Esophagus muscularis mucosa (tissue), 4 donors: ENCODE measurements at places on chromosomes 12 and 14. TPM values are rescaled to one million over a fixed set of nuclear protein-coding genes. Genes with fewer than 3 reads are reported as not detected.

GEMIN2 gene
- total RNA-seq, result 16.2 TPM

FAM181A gene
- total RNA-seq, result not detected

FAIM2 gene
- total RNA-seq, result 7.2 TPM

LRP1-AS gene
- not detected for total RNA-seq

RNASE7 gene
- not detected for total RNA-seq

GALNT16 gene
- 8.6 TPM for total RNA-seq

PIWIL1 gene
- total RNA-seq, result not detected

PLD4 gene
- 0.23 TPM for total RNA-seq

RTN1 gene
- 2.9 TPM for total RNA-seq

LRCOL1 gene
- total RNA-seq, result not detected

SMCO2 gene
- not detected for total RNA-seq

JDP2 gene
- total RNA-seq, result 88.0 TPM

HOXC13 gene
- not detected for total RNA-seq

TOMM20L gene
- not detected for total RNA-seq

STAT2 gene
- 65.2 TPM for total RNA-seq

ACVRL1 gene
- total RNA-seq, result 125 TPM

TBX5 gene
- 21.7 TPM for total RNA-seq

MSRB3 gene
- total RNA-seq, result 213 TPM

FLVCR2 gene
- 2.5 TPM for total RNA-seq

CBX5 gene
- 35.4 TPM for total RNA-seq

EMC9 gene
- total RNA-seq, result 12.0 TPM

OR4K17 gene
- not detected for total RNA-seq

COCH gene
- total RNA-seq, result 0.42 TPM

OASL gene
- 0.42 TPM for total RNA-seq

RILPL2 gene
- total RNA-seq, result 6.0 TPM

TMPRSS12 gene
- not detected for total RNA-seq

KRT78 gene
- 0.75 TPM for total RNA-seq

AICDA gene
- total RNA-seq, result not detected

M6PR gene
- total RNA-seq, result 96.3 TPM

HELB gene
- 5.0 TPM for total RNA-seq

KIF26A gene
- 4.6 TPM for total RNA-seq

SYNDIG1L gene
- total RNA-seq, result 0.33 TPM

SPTB gene
- 2.5 TPM for total RNA-seq

PELI2 gene
- 10.6 TPM for total RNA-seq

TM9SF1 gene
- total RNA-seq, result 44.6 TPM

OR6C2 gene
- not detected for total RNA-seq

MGAT4C gene
- total RNA-seq, result 2.5 TPM

KCNA5 gene
- 2.5 TPM for total RNA-seq

KRT73 gene
- not detected for total RNA-seq

YBX3 gene
- total RNA-seq, result 604 TPM
